ENCODE measurements at places on chromosomes 12 and 14. TPM values are rescaled to one million over a fixed set of nuclear protein-coding genes. Genes with fewer than 3 reads are reported as not detected.

CHGA gene
- not detected for total RNA-seq

A2ML1 gene
- not detected for total RNA-seq

TAS2R20 gene
- total RNA-seq = 0.75 TPM

BMAL2 gene
- total RNA-seq = 22.4 TPM

DAZAP2 gene
- total RNA-seq = 97.2 TPM

PRR4 gene
- total RNA-seq = 0.70 TPM
